ENCODE measurements at places on chromosomes 7 and 10.

GRCh38 chr7:19963695-19964094 lies 190.3 kb upstream of the TMEM196 start:
- no peak for DNase-seq

DNA sequence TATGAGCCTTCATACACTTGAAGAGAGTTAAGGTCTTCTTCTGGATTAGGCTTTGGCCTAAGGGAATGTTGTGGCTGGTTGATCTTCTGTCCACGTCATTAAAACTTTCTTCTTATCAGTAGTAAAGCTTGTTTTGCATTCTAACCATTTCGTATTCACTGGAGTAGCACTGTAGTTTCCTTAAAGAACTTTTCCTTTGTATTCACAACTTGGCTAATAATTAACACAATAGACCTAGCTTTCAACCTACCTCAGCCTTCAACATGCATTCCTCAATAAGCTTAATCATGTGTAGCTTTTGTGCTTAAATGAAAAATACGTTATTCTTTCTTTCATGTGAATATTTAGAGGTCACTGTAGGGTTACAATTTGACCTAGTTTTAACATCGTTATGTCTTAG lies 42.8 kb downstream of the AKR1C8 start:
- no peak for DNase-seq

DNA sequence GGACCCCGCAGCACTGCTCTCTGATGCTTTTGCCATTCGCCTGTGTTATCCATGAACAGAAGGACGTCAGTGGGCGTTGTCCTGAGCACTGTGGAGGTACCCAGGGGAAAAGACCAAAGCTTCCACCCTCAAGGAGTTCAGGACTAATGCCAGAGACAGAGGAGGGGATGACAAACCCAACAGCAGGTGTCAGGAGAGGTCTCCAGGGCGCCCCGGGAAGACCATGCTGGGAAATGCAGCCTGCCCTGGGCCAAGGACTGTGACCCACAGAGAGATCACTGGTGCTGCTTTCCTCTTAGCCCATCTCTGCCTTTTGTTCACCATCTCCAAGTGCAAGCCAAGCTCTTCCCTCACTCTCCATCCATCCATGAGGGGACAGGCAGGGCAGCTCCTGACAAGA lies 166.8 kb upstream of the PFKP start:
- no peak for DNase-seq

GRCh38 chr10:549391-549790 lies 140.1 kb downstream of the DIP2C start:
- DNase-seq, result no peak

- no peak for DNase-seq
Measured at GRCh38 chr7:117800406-117800805, 72.8 kb downstream of the CTTNBP2 start.

DNA sequence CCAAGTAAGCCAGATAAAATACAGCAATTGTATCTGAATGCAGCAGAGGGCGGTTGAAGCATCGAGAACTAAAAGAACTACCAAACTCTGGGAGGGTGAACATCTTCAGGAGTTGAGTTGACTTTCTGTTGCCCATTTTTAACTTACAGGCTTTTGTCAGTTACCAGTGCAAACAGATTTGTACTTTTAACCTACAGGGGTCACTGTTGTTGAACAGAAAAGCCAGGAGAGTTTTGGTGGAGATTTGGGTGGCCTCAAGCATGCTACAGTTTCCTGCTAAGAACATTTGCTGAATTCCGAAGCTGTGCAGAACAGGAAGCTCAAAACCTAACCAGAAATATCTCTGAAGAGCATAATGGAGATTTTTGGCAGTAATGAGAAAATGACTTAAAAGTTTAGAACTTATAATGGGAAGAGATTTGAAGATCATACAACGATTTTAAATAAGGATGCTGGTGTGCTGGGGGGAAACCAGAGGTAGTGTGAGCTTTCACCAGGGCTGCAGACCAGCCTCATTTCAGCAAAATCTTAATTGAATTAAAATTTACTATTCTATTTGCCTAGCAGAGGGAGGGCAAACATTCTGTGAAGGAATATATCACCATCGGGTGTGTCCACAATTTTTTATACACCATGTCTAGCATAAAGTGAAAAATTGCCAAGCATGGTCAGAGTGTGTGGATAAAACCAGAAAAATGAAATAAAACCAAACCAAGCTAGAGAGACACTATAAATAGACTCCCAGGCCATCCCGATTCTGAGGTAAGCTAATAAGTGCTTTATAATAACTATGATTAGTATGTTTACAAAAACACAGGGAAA lies 208.6 kb upstream of the CCDC6 start:
- DNase-seq, result no peak

DNA sequence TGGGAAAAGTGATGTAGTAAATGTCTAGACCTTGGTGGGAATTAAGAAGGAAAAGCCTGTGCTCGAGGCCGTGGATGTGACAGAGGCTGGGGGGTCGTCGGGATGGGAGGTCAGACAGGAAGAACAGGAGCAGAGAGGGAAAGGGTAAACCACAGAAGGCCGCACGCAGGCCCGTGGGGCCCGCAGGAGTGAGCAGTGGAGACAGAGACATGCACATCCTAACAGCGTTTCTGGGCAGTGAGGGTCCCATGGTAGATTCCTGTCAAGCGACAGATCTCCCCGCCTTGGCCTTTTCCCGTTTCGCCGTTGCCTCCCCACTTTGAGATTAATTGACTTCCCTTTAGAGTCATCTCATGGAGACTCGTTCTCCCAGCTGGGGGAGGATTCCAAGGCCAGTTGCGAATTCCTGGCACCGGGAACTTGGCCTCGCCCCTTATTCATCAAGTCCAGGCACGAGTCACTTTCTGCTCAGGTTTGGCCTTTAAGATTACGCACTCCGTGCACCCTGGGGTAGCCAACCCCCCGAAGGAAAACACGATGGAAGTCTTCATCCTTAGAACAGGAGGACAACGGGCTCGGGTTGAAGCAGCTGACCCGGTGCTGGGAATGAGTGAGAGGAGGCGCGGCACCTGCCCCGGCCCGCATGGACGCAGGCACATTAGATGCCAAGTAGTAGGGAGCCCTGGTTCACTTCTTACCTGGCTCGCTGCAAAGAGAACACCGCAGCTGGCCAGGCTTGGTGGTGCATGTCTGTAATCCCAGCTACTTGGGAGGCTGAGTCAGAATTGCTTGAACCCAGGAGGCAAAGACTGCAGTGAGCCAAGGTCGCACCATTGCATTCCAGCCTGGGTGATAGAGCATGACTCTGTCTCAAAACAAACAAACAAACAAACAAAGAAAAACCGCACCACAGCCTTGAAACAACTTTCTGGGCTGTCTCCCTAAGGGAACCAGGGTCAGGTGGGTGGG lies 315.2 kb upstream of the SHH start:
- DNase-seq, result no peak

DNA sequence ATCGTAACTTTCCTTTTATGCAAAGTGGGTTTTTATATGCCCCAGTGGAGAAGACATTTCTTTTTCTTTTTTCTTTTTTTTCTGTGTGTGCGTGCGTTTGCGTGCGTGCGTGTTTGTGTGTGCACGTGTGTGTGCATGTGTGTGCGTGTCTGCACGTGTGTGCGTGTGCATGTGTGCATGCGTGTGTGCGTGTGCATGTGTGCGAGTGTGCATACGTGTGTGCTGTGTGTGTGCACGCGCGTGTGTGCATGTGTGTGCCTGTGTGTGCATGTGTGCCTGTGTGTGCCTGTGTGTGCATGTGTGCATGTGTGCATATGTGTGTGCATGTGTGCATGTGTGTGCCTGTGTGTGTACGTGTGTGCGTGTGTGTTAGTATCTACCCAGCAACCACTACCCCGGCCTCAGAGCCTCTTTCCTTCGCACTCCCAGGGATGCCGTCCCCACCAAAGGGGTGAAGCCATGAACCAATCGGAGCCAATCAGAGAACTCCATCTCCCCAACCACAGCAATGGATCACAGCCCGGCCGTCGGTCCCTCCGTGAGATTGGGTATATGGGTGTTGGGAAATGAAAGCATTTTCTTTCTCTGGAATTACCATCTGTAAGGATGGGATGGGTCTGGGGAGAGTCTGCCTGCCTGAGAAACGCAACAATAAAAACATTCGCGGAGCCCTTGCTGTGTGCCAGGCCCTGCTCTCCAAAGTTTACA lies 92.3 kb downstream of the ELFN1 start:
- no peak for DNase-seq

GRCh38 chr10:61701706-61702105 lies 39.0 kb downstream of the CABCOCO1 start:
- DNase-seq, result no peak

DNA sequence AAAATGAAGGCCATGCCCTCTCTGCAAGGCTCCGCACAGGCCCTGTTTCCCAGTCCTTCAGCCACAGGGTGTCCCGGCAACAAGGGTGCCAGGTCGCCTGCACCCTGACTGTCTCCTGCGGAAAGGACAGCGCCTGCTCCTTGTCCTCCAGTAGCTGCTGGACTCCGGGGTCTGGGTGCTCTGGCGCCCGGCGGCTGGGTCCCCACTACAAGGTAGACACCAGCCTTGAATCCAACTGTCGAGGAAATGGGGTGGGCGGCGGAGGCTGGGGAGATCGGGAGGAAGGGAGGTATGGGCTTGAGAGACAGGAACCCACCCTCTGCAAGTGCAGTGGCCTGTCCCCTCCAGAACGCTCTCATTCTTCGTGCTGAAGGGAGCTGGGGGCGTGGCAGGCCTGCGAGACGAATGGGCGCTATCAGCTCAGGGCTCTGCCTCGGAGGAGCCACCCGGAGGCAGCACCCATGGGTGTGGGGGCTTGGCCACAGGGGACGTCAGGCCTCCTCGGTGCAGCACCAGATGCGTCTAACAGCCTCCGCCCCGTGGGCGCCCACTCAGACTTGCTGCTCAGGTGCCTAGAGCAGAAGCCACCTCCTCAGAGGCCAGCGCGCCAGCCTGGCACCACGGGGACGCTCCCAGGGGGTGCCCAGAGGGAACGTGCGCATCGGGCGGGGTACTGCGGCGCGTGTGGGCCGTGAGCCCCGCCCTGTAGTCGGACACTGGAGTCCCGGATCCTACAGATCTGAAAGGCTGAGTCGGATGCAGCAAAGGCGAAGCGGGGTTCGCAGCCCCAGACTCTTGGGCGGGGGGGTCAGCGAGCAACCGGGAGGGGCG lies 15.6 kb downstream of the ADAM8 start:
- DNase-seq, result no peak

DNA sequence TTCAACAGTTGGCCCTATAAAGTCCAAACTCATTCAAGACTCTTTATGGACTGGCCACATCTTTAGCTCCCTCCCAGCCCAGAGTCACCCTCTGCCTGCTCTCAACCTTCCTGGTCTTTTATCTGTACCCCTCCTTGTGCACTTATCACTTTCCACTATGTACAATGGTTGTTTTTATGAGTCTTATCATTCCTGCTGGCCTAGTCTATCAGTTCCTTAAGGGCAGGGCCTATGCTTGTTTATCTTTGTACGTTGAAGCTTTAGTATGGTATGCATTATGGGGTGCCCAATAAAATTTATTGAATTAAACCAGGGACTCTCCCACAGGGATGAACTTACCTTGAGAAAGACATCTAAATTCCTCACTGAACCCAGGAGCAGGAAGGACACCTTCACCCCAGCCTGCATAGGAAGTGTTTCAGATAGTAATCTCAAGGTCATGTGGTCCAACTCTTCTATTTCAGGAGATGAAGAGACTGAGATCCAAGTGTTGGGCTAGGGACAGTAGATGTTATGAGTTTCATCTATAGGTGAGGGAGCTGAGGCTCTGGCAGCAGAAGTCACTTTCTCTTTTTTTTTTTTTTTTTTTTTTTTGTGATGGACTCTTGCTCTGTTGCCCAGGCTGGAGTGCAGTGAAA lies 13.3 kb upstream of the PDCD4 start:
- no peak for DNase-seq

GRCh38 chr7:22120391-22121053 lies 174.8 kb upstream of the CDCA7L start:
- DNase-seq, result no peak
